ENCODE measurements at places on chromosomes 16 and 17.

DNA sequence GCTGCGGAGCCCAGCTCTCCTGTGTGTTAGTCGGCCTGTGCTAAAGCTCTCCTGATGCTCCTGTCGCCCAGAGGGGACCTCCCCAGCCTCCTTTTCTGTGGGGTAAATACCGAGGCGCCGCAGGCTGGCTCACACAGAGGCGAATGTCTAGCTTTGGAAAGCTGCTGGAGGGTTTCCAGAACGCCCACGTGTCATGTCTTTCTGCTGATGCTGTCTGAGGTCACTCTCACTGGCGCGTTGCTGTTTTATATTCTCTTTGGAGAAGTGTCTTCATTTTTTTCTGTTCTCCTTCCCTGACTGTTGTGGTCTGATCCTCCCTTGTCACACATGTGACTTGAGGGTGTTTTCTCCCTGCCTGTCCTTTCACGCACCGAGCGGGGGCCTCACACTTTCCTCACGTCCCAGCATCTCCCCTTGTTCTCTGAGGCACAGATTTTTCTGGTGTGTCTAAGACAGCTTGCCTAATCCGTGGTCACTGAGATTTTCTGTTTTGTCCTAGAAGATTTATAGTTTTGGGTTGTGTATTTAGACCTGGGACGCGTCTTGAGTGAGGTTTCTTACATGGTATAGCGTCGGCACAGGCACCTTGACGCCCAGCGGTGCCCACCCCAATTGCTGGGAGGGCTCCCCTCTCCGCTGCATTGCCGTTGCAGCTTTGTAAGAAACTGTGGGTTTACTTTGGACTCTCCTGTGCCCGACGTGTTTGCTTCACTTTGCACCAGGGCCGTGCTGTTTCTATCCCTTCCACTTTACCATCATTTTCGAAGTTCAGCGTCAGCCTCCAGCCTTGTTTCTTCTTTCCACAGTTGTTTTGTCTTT, 92.1 kb upstream of the ZNF750 start:
- no peak for DNase-seq

GRCh38 chr17:60173304-60173819, 23.6 kb downstream of the CA4 start:
- no peak for DNase-seq

- no peak for DNase-seq
These were observed 5.9 kb downstream of the FAM234A start for GRCh38 chr16:240559-240958.

DNA sequence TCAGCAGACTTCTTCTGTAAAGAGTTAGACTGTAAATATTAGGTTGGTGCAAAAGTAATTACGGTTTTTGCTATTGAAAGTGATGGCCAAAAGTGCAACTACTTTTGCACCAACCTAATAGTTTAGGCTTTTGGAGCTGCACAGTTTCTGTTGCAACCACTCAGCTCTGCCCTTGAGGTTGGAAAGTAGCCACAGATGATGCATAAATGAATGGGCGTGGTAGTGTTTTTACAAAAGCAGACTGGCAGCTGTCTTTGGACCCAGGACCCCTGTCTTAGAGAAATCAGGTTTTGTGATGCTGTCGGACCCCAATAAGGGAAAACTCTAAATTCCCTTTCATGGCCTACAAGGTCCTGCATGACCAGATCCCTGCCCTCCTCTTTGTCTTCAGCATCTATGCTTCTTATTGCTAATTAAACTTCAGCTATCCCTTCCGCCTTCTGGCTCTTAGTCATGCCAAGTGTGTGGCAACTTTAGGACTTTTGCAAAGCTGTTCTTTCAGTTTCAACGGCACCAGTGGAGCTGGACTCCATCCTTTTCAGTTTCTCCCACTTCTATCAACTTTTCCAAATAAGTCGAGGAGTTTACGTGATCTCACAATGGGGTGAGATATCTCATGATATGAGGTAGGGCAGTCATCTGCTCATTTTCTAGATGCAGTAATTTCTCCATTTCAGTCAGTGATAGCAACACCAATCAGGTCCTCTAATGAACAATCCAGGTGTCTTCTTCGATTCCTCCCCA, 232.3 kb downstream of the XYLT1 start:
- no peak for DNase-seq

DNA sequence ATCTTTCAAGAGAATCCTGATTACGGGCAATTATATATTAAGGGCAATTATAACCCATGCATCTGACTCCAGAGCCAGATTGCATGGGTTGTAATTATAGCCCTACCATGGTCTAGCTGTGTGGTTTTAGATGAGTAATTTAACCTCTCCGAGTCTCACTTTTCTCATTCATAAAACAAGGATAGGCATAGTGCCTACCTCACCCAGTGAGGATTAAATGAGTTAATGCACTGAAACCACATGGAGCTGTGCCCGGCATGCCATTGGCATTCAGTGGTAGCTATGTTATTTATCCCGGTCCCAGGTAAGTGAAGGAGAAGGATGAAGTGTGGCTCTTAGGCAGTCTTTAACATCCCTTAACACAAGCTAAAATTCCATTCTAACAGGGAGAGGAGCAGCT, 6.3 kb downstream of the SNX20 start:
- no peak for DNase-seq

GRCh38 chr17:1045456-1045855, 48.5 kb downstream of the TIMM22 start:
- DNase-seq, result no peak

DNA sequence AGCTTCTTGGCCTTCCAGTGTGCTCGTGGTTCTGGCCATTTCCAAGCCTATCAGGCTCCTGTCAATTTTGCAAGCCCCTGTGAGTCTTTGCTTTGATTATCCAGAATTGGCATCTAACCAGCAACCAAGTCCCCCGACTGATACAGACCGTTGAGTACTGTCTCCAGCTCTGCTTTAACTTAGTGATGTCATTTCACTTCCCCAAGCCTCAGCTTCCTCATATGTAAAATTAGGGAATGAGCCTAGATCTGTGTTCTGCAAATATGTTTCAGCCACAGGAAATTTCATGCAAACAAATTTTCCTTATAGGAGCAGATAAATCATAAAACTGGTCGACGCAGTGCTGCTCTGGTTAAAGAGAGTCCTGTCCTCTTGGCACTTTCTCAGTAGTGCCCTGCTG, 60.1 kb upstream of the WSB1 start:
- no peak for DNase-seq

GRCh38 chr17:68103148-68103547, 67.6 kb downstream of the KPNA2 start:
- DNase-seq, result no peak

DNA sequence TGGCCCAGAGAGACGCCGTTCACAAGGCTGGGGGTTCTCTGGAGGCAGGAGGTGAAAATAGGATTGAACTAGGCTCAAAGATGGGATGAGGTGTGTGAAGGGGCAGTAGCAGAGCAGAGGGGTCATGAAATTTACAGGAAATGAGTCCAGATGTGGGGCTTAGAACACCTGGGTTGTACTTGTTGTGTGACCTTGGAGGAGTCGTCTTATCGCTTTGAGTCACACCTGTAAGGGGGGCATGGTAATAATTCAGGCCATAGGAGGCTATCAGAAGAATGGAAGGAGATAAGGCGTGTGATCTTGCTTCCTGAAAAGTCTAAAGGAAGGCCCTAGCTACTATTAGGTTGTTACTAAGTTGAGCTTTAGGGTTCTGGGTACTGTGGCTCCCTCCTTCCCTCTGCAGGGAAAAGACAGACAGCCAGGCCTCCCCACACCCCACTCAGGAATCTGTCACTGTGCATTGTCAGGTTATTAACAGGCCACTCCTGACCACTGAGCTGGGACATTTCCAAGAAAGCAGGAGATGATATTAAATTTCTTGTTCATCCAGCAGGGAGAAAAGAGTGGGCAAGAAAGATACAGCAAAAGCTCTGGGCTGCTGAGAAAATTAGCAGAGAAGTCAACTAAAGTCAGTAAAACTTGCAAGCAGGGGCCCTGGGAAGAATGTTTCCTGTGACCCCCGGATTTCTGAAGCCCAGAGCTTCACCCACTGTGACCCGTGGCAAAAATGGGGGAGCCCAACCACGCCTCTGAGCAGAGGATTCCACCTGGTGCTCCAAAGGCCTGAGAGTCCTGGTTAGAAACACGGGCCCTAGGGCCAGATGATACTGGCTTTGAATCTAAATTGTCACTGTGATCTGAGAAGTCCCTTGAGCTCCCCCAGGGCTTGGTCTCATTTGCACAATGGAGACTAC, 6.0 kb upstream of the CDC42EP4 start:
- DNase-seq, result no peak

DNA sequence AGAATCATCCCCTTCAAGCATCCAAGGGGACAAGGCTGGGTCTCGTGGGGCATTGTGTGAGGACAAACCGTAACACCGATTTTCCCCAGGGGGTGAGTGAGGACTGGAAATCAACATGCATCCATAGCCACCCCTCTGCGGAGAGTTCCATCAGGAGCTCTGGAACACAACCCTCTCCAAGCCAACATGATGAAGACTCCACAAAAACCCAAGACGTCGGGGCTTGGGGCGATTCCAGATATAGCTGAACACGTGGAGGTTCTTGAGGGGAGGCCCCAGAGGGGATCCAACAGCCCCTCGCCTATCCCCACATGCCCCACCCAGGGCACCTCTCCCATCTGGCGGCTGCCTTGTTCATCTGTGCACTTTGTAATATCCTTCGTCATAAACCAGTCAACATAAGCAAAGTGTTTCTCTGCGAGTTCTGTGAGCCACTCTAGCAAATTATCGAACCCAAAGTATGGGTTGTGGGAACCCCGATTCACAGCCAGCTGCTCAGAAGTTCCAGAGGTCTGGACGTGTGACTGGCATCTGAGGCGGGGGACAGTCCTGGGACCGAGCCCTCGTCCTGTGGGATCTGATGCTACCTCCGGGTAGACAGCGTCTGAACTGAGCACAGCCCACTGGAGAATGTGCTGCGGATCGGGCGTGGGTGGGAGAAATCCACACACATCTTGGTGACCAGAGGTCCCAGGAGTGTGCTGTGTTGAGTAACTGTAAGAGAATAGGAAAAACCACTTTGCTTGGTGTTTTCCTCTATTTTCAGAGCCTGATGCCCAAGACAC, 55.5 kb downstream of the RPH3AL start:
- DNase-seq, result no peak

GRCh38 chr17:80279895-80280294, 19.2 kb downstream of the RNF213 start:
- no peak for DNase-seq

GRCh38 chr17:58120195-58120822, 27.9 kb upstream of the OR4D1 start:
- DNase-seq, result no peak

DNA sequence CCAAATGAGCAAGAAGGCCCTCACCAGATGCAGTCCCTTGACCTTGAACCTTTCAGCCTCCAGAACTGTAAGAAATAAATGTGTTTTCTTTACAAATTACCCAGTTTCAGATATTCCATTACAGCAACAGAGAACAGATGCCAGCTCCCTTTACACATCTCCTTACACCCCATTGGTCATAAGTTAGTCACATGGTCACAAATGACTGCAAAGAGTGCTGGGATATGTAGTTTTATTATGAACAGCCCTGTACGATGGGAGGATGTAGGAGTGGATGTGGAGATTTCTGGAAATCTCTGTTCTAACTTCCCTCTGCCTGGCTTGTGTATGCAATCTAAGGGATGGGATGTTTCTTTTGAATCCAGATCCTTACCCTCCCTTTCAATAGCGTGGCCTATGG, 13.3 kb upstream of the RPL38 start:
- DNase-seq, result no peak

DNA sequence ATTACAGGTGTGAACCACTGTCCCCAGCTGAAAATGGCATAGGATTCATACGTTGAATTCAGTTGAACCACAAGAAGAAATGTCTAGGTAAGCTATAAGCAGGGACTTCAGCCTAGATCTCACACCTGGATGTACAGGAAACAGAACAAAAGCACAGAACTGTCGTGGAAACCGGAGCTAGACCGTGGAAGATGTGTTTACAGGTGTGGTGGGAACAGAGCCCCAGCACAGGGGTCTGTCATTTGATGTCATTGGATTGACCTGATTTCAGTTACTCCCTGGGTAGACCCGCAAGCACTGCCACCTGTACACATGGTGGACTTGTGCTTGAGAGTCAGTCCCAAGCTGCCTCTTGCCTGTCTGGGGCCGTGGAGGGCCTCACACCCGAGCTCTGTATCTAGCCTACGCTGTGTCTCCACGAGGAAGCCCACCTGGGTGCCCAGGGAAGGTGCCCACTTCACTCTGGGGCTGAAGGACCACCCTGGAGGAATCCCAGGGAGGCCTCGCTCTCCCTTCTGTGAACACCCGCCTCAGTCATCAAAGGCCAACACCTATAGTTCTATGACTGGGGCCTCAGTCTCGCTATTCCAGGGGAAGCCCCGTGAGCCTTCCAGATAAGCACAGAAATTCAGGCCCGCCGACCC, 32.2 kb upstream of the MLKL start:
- DNase-seq, result no peak

GRCh38 chr17:79959042-79959441, 76.6 kb downstream of the TBC1D16 start:
- no peak for DNase-seq

DNA sequence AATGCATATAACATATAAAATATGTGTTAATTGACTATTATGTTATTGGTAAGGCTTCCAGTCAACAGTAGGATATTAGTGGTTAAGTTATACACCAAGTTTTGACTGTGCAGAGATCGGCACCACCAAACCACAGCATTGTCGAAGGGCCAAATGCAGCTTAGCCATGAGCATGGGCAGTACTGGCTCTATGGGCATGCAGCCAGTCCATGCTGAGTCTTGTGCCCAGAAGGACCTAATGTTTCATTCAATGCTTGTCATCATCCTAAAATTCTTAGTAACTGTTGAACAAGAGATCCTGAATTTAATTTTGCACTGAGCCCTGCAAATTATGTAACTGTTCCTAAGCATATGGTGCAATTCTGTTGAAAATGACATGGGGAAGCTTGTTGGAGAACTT, 233.4 kb upstream of the HS3ST3A1 start:
- DNase-seq, result no peak

DNA sequence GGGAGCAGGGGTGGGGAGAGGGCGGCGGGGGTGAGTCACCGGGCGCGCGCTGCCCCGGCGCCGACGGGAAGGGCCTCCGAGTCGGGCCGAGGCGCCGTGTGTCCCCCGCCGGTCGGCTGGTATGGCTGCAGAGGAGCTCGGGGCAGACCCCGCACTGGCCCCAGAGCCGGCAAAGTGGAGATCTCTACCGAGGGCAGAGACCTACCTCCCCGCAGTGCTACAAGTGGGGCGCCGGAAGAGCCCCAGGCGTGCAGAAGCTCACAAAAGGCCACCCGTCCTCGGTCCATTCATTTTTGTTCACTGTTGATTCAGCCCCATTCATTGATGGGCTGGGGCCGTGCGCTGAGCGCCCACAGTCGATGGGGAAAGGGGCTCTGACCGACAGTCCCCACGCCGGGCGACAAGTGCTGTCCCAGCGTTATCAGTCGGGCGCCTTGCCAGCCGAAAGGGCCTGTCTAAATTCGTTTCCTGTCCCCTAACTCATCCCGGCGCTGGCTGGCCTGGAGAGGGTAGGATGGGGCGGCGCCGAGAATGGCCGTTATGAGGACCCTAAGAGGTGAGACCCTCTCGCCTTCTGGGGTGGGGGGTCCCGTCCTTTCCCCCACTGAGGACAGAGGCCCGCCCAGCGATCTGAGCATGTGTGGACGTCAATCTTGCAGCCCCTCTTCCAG, 709 bp upstream of the ENO3 start:
- no peak for DNase-seq

GRCh38 chr17:21172846-21173245, 41.1 kb downstream of the TMEM11 start:
- no peak for DNase-seq

Measured in stimulated activated CD4-positive, alpha-beta T cell treated with anti-CD3 and anti-CD28 coated beads, Interleukin-1b, Interleukin-23, amount 100 ng/mL, for 1 hour (primary cell).